ENCODE measurements at places on chromosomes 7 and 10.

- no peak for DNase-seq
Measured at GRCh38 chr7:138695106-138695505, 6.1 kb downstream of the SVOPL start.

- DNase-seq: no peak
Measured at GRCh38 chr7:134946260-134946659, 40.0 kb upstream of the AGBL3 start.

DNA sequence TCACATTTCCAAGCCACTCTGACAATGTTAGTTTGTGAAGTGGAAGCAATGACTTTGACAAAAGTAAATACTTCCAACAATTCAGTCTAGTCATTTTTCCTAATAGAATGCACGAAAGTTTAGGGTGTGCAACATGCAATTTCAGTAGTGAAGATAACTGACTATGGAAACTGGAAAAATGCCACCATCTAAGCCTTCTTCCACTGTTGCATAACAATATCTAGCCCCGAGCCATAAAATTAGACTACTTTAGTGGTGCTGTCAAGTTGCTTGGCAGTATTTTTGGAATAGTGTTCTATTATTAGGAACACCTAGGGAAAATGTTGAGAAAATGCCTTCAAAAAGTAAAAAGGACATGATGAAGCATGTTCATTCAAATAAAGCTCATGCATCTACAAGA lies 17.9 kb downstream of the SEMA3A start:
- peak; percentile 69 for DNase-seq

DNA sequence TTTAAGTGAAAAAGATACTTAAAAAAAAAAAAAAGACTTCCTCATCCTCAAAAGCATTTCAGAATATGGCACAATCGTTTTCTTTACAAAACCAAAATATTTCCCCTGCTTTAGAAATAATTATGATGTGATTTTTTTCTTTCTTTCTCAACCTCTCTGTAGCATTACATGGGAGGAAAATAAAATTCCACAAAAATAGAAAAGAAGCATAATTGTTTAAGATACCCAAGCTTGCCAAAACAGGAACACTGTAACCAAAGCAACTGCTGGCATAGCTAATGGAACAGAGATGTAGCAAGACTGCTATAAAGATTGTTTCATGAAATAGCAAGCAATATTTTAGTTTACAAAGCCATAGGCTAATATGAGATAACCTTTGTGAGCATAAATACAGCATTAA lies 75.6 kb upstream of the GPR22 start:
- DNase-seq: no peak

GRCh38 chr7:25859412-25860274 lies 292.4 kb upstream of the NFE2L3 start:
- no peak for DNase-seq

GRCh38 chr7:93185303-93186027 lies 37.3 kb upstream of the SAMD9L start:
- no peak for DNase-seq

GRCh38 chr10:121734589-121735045 lies 136.4 kb upstream of the FGFR2 start:
- peak; percentile 67 for DNase-seq

- DNase-seq: peak; percentile 25
Measured at GRCh38 chr7:41425926-41426325, 277.0 kb downstream of the INHBA start.

- DNase-seq: no peak
Measured at GRCh38 chr7:106562711-106563366, 98.1 kb downstream of the CCDC71L start.

DNA sequence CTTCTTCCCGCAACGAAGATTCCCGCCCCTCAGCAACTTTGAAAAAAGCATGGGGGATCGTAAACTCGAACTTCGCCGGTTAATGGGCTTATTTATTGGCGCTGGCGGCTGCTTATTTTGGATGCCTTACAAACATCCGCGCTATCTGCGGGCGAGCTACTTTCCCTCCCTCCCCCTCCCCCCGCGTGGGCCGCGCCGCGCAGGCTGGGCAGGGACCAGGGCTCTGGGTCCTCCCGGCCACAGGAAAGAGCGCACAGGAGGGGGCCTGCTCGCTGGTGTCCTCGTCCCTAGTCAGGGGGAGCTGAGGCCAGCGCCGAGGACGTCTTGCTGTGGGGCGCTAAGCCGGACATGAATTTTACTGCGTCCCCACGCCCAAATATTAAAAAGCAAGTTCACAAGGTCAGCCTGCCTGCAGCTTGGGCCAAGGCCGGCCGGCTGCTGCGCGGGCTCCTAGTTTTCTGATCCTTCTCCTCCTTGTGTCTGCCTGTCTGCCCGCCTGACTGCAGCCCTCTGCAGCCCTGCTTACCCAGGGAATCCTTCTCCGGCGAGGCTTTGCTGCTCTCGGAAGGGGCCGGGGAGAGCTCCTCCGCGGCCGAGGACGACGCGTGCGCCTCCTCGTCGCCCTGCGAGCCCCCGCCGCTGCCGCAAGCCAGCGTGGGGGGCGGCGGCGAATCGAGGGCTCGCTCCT lies 1.2 kb downstream of the HOXA10 start:
- DNase-seq: peak; percentile 39

DNA sequence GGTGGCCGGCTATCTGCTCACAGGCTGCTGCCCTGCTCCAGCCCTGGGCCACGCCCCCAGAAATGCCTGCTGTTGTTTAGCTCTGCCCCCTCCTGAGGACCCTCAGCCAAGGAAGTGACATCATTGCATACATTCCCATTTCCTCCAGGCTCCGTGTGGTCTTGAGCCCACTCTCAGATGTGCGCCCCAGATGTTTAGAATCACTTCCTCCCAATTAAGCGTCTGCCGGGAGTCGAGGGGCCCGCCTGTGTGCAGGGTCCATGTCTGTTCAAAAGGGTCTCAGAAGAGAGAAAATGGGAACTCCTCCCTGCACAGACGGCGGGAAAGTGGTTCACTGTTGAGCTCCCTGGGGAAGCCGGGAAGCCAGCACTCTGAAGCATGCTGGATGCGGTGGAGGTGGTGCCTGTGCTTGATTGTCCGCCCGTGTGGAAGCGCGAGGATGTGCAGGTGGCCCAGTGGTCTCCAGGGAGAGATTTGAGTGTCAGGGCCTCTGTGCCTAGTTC lies 116.9 kb upstream of the PPIF start:
- no peak for DNase-seq
